Left ventricle myocardium inferior (tissue), 1 donor: ENCODE measurements at places on chromosomes 1 and 21.
A peak's percentile ranks its signal among the peaks of the same experiment; 100 is the strongest.

DNA sequence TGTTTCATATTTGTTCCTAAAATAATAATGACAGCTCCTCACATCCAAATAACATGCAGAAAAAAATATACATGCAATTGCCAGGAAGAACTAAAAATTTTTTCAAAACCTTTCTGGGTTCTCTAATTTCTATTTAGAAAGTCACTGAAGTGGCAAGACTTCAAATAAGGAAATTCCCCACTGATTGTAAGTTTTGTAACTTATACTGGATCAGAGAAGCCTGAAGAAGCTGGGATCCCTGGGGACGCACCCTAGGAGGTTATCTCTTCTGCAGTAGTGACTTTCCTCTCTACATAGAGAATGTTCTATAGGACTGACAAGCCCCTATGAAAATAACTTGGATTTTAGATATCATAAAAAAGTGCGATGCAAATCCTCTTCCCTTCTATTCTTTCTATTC, 182.6 kb downstream of the MRPL39 start:
- peaks cover 3% of the 10 kb centered on the region for H3K27me3 ChIP-seq
- H3K27ac ChIP-seq = no peak overlapping the region
- no peaks in the 10 kb centered on the region for H3K4me1 ChIP-seq
- no peak for DNase-seq

DNA sequence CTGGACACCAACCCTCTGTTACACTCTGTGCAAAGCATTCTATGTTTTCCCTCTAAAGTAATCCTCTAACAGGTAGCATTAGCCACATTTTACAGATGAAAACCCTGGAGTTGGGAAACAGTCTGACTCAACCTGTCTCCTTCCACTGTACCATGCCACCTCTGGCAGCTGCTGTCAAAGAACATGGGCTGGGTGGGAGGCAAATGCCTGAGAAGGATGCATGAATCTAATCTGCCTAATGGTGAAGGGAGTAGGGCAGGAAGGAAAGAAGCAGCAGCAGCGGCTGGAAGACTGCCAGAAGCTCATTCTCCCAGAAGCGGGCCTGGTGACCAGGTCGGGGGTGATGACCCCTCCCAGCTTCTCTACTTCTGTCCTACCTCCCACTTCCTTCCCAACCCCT, 21.7 kb downstream of the LRRC71 start:
- no peaks in the 10 kb centered on the region for H3K27me3 ChIP-seq
- no peak overlapping the region for H3K4me3 ChIP-seq
- no peaks in the 10 kb centered on the region for H3K4me1 ChIP-seq
- peaks cover 100% of the 10 kb centered on the region for H3K36me3 ChIP-seq

DNA sequence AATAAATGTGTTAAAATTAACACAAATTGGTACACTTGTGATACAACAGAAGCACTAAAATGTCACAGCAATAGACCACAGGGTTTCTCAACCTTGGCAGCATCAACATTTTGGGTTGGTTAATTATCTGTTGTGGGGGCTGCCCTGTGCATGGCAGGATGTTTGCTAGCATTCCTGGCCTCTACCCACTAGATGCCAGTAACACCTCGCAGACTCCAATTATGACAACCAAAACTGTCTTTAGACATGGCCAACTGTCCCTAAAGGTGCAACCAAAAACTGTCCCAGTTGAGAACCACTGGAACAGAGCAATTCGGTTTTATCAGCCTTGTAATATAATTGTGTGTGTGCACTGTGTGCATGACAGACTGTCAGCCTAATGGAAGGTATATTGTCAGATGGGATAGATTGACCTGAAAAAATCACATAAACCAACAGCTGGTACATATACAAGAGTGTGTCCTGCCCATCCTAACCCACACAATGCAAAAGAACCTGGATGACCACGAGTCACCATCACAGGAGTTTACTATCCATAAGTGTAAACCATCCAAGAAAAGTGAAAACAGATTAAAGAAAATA, 13.5 kb upstream of the ERG start:
- no peak overlapping the region for H3K4me3 ChIP-seq
- no peaks in the 10 kb centered on the region for H3K36me3 ChIP-seq
- H3K4me1 ChIP-seq = peaks cover 9% of the 10 kb centered on the region

DNA sequence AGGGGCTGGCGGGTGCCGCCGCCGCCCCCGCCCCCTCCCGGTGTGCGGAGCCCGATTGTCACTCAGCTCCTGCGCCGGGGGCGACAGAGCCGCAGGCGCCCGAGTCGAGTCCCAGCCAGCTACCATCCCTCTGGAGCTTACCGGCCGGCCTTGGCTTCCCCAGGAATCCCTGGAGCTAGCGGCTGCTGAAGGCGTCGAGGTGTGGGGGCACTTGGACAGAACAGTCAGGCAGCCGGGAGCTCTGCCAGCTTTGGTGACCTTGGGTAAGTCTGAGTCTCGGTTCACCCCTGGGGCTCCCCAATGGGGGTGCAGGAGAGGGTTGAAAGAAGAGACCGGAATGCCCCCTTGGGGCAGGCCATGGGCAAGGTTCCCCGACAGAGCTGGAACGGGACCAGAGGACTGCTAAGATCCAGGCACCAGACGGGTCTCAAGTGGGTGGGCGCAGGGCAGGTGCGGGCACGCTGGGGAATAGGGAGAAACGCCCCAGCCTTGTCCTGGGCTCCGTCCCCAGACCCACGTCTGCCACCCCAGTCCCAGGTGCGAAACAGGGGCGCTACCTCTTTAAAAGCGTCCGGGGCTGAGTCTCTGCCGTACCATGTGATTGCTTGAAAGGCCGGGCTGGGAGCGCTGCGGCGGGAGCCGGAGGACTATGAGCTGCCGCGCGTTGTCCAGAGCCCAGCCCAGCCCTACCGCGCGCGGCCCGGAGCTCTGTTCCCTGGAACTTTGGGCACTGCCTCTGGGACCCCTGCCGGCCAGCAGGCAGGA, at the start of gene ADORA1:
ADORA1 (plus strand) TSS at position 61 of the 765 bp plus-strand sequence. CDS start 1,116 bp downstream, outside the sequence.
- peaks cover 53% of the 10 kb centered on the region for H3K27me3 ChIP-seq
- H3K27ac ChIP-seq = peak within 1 kb of the TSS; percentile 89
- peaks cover 67% of the 10 kb centered on the region for H3K4me1 ChIP-seq

- H3K4me1 ChIP-seq = peaks cover 66% of the 10 kb centered on the region
- H3K27ac ChIP-seq = peak overlapping the region; percentile 100
- no peaks in the 10 kb centered on the region for H3K36me3 ChIP-seq
- peak overlapping the region; percentile 93 for H3K4me3 ChIP-seq
- DNase-seq = peak; percentile 58
Observed at GRCh38 chr1:223845037-223845809, 524 bp downstream of the TP53BP2 start.

DNA sequence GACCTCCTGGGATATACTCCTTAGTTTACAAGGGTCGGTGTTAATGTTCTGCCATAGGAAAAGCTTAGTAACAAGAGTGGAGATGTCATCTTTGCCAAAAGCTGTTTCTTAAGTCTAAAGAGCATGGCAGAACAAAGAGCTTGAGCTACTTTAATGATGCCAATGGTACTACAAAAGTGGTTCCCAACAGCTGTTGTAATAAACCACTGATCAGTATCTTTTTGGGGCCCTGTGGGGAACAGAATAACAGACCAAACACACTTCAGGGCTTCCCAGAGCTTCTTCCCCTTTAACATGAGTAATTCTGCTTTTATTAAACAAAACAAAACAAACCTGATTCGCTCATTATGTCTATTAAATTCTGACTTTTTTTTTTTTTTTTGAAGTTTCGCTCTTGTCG, 116.3 kb downstream of the NCAM2 start:
- no peak overlapping the region for H3K27ac ChIP-seq
- H3K4me3 ChIP-seq = no peak overlapping the region
- no peaks in the 10 kb centered on the region for H3K4me1 ChIP-seq
- no peaks in the 10 kb centered on the region for H3K27me3 ChIP-seq
- H3K36me3 ChIP-seq = no peaks in the 10 kb centered on the region
